ENCODE measurements at places on chromosomes 3 and 15.

GRCh38 chr15:34986326-34986725 lies 1.8 kb downstream of the ZNF770 start:
- DNase-seq, result no peak

- no peak for DNase-seq
Observed at GRCh38 chr3:150528354-150528797, 17.9 kb downstream of the SERP1 start.

GRCh38 chr15:39774688-39775267 lies 7.9 kb downstream of the FSIP1 start:
- no peak for DNase-seq

DNA sequence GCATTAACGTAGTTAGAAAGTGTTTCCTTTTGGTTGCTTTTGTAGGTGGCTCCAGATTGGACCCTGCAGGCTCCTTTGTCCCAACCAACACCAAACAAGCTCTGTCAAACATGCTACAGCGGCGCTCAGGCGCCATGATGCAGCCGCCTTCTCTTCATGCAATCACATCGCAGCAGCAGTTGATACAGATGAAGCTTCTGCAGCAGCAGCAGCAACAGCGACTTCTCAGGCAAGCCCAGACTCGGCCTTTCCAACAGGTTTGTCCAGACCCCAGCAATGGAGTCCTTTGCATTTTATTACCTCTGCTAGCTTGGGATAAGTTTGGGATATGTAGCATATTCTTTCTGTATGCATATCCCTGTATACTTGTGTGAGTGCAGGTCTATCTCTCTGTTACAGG lies 10.1 kb upstream of the P2RY12 start:
- no peak for DNase-seq

GRCh38 chr3:49539659-49540560 lies 14.4 kb upstream of the BSN start:
- peak; percentile 89 for DNase-seq

DNA sequence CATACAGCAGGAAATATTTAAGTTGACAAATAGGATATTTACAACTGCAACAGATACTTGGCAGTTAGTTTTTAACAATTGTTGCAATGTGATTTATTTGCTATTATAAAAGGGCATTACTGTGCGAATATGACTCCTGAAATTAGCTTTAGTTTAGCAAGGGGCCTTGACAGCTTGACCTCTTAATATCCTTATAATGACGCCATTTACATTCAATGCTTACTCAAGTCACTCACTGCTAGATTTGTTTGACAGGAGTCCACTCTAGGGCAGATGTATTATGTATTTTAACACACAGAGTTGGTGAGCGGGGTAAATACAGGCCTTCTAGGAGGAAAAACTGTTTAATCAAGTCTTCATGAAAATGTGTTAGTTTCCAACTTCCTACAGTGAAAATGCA lies 58.1 kb upstream of the C15orf61 start:
- no peak for DNase-seq

DNA sequence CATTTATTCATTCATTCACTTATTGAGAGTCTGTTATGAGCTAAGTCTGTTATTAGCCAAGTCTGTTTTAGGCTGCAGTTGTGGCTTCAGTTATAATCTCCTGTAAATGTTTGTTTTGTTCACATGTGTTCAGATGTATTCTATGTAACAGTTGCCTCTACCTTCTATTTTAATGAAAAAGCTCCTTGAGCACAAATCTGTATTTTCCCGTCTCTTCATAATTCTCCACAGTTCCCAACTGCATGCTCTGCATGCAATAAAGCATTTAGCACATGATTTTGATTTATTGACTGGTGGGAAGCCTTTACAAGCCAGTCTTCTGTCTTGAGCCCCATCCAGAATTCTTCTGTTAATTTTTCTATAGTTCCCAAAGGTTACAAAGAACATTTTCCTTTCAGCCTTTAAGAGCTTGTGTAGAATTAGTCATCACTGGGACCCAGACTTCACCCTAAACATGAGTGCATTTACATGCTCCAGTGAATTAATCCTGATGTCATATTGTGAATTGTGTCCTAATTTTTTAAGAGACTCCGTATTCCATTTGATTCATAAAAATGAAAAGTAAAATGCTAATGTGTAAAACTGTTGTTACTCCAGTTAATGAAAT lies 122.3 kb upstream of the NR2E3 start:
- no peak for DNase-seq

DNA sequence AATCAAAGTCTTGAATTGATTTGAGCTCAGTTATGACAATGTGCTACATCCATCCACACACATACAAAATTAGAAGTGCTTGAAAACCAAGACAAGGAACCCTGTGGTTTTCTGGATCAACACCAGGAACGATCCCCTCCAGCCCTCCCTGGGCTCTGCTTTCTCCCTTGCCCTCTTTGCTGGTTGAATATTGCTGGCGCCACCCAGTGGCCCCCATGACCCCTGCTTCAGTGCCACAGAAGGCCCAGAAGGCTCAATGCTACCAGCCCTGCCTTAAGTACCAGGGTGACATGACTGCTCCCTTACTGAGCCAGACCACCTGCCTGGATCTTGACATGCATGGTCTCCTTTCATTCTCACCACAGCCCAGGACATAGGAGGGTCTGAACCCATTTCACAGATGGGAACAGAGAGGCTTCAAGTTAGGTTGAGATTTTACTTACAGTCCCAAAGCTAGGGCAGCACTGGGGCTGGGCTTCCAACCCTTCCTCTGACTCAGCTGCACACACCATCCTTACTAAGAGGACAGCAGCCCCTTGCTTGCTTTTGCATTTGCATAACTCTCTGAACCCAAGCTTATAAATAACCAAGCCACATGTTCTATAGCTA lies 15.0 kb downstream of the IL12A start:
- no peak for DNase-seq

DNA sequence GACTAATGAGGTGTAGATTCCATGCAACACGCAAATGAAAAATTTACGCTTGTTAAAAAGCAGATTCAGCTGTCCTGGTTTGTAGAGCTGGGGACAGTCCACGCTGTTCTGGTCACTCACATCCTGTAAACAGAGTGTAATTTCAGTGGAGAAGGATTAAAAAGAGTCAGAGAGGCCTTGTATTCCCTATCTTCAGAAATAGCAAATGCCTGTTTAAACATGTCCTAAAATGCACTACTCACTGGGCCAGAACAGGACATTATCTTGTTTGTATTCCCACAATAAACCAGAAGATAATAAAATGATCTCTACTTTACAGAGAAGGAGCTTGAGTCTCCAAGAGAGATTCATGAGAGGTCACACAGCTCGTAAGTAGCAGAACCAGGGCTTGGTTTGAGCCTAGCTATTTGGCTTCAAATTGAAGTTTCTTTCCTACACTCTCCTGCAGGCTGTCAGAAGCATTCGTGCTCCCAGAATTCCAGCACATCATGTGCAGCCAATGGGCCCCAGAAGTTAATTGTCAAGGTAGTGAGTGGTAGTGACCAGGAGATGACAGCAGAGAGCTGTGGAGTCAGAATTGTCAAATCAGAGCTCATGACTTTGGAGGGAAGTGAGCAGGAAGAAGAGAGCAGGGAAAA lies 242.5 kb downstream of the ATP8B4 start:
- no peak for DNase-seq
